ENCODE measurements at places on chromosomes 4 and X. TPM values are rescaled to one million over a fixed set of nuclear protein-coding genes. Genes with fewer than 3 reads are reported as not detected.
A peak's percentile ranks its signal among the peaks of the same experiment; 100 is the strongest.

EMCN gene
- total RNA-seq: not detected

DNA sequence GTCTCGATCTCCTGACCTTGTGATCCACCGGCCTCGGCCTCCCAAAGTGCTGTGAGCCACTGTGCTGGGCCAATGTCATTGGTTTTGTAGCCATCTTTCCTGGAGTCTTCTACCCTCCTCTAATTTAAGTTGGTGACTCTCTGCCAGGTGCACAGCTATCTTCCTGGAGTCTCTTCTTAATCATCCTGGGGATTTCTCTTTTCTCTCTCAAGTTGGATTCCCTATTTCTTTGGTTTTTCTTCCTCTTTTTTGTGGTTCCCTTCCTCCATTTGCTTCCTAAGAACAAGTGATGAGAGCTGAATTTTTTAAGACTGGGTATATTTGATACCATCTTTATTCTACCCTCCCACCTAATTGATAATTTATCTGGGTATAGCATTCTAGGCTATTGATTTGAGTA lies 113.8 kb downstream of the SYNPO2 start:
- no peak overlapping the region for H3K4me3 ChIP-seq
- H3K4me1 ChIP-seq: no peaks in the 10 kb centered on the region
- peaks cover 4% of the 10 kb centered on the region for H3K27me3 ChIP-seq
- H3K36me3 ChIP-seq: no peaks in the 10 kb centered on the region
- no peak overlapping the region for H3K27ac ChIP-seq

GRCh38 chrX:10240918-10241317 lies 84.1 kb downstream of the CLCN4 start:
- H3K27ac ChIP-seq: no peak overlapping the region
- no peak overlapping the region for H3K4me3 ChIP-seq
- no peaks in the 10 kb centered on the region for H3K4me1 ChIP-seq
- no peak for DNase-seq
- H3K27me3 ChIP-seq: no peaks in the 10 kb centered on the region

GRCh38 chr4:169260217-169260866 lies 10.4 kb downstream of the SH3RF1 start:
- no peak for DNase-seq
- no peak overlapping the region for H3K27ac ChIP-seq
- H3K4me3 ChIP-seq: no peak overlapping the region
- peaks cover 32% of the 10 kb centered on the region for H3K27me3 ChIP-seq
- H3K4me1 ChIP-seq: no peaks in the 10 kb centered on the region

DNA sequence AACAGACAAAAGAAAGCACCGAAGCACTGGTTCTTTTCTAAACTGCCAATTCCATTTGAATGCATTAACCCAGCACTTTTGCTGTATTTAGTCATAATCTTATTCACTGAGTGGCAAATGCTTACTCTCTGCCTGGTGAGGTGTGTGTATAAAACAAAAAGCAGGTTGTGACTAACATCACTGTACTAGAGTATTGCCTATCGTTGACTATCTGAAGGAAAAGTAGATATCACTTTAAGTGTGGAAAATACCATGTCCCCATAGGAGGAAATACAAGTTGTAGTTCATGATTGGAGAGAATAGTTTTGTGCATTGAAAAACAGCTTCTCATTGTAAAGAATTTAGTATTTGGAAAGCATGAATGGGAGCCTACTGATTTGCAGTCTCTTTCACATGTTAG lies 2.7 kb downstream of the PDLIM5 start:
- no peak overlapping the region for H3K27ac ChIP-seq
- peaks cover 32% of the 10 kb centered on the region for H3K4me1 ChIP-seq

DNA sequence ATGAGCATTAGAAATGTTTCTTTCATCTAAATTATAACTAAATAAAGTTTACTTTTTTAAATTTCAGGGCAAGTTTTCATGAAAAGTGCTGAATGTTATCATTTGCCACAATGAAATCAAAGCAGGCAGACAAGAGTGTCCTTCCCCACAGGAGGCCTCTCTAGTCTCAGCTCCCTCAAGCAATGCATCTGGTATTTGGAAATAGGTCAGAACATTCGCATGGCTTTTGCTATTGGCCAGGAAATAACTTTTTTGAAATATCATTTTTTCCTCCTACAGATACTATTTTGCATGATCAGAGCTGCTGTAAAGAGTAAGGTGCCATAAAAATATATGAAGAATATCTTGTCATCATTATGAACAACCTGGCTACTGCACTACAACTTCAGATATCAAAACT lies 41.1 kb downstream of the MAD2L1 start:
- no peak overlapping the region for H3K4me3 ChIP-seq
- H3K27ac ChIP-seq: no peak overlapping the region
- H3K27me3 ChIP-seq: peaks cover 7% of the 10 kb centered on the region
- H3K36me3 ChIP-seq: no peaks in the 10 kb centered on the region

DNA sequence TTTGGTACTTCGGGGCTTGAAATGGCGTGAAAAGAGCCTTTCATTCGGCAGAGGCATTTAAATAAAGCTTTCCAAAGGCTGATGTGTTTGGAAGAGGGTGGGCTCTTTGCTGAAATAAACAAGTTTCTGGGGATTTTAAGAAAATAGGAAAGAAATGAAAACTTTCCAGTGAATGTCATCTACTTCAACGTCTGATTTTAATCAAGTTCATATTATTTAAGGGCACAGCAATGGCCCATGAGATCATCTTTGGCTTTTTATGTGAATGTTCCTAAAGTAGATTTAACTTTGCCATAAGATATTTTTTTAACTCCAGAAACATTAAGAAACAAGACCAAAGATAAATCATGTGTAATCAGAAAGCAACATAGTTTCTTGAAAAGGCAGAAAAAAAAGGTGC lies 69.8 kb upstream of the TTC29 start:
- no peaks in the 10 kb centered on the region for H3K4me1 ChIP-seq
- peaks cover 9% of the 10 kb centered on the region for H3K27me3 ChIP-seq
- H3K27ac ChIP-seq: no peak overlapping the region
- no peak for DNase-seq
- no peaks in the 10 kb centered on the region for H3K36me3 ChIP-seq

- H3K27me3 ChIP-seq: no peaks in the 10 kb centered on the region
- DNase-seq: no peak
- no peaks in the 10 kb centered on the region for H3K36me3 ChIP-seq
Observed at GRCh38 chrX:66602381-66602938, 36.4 kb downstream of the EDA2R start.

- H3K4me3 ChIP-seq: no peak overlapping the region
- H3K27ac ChIP-seq: no peak overlapping the region
- H3K4me1 ChIP-seq: peaks cover 14% of the 10 kb centered on the region
- no peaks in the 10 kb centered on the region for H3K36me3 ChIP-seq
- DNase-seq: no peak
Observed at GRCh38 chr4:25090516-25090915, 59.8 kb upstream of the LGI2 start.

- no peaks in the 10 kb centered on the region for H3K27me3 ChIP-seq
- no peak overlapping the region for H3K4me3 ChIP-seq
- H3K4me1 ChIP-seq: peaks cover 11% of the 10 kb centered on the region
Observed at GRCh38 chrX:154000051-154000450, 19.7 kb downstream of the IRAK1 start.

GAB3 gene
- total RNA-seq: 1.4 TPM

DNA sequence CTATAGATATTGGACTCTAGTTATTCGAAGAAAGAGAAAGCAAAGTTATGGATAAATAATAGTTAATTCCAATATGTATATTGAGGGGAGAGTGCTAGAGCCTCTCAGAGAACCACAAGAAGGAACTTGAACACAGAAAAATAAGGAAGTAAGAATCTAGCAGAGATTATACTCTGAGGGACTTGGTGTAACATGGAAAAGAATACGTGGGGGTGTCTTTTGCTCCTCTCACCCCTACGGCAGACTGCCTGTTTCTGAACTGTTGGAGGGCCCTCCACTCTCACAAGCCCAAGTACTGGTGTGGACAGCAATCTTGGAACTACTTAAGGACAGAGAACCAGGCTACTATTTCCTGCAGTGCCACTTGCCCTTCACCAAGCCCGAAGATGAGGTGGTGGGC lies 1174.4 kb upstream of the PCDH10 start:
- no peaks in the 10 kb centered on the region for H3K4me1 ChIP-seq
- H3K36me3 ChIP-seq: peaks cover 1% of the 10 kb centered on the region
- H3K27ac ChIP-seq: no peak overlapping the region
- no peaks in the 10 kb centered on the region for H3K27me3 ChIP-seq

- peak; percentile 27 for DNase-seq
- H3K4me3 ChIP-seq: no peak overlapping the region
- no peaks in the 10 kb centered on the region for H3K27me3 ChIP-seq
- no peaks in the 10 kb centered on the region for H3K36me3 ChIP-seq
- no peak overlapping the region for H3K27ac ChIP-seq
Observed at GRCh38 chr4:78592088-78592783, 40.7 kb downstream of the ANXA3 start.

- H3K27ac ChIP-seq: no peak overlapping the region
- H3K27me3 ChIP-seq: peaks cover 6% of the 10 kb centered on the region
- no peaks in the 10 kb centered on the region for H3K4me1 ChIP-seq
- H3K4me3 ChIP-seq: no peak overlapping the region
Observed at GRCh38 chr4:128571747-128572146, 237.8 kb upstream of the JADE1 start.

GRCh38 chr4:157045507-157046127 lies 30.3 kb upstream of the GLRB start:
- no peak overlapping the region for H3K4me3 ChIP-seq
- H3K27ac ChIP-seq: no peak overlapping the region
- H3K36me3 ChIP-seq: no peaks in the 10 kb centered on the region
- H3K27me3 ChIP-seq: no peaks in the 10 kb centered on the region

CDX4 gene
- total RNA-seq: not detected

TBC1D1 gene
- total RNA-seq: 57.7 TPM

CLNK gene
- not detected for total RNA-seq

LINC00632 gene
- not detected for total RNA-seq

DNA sequence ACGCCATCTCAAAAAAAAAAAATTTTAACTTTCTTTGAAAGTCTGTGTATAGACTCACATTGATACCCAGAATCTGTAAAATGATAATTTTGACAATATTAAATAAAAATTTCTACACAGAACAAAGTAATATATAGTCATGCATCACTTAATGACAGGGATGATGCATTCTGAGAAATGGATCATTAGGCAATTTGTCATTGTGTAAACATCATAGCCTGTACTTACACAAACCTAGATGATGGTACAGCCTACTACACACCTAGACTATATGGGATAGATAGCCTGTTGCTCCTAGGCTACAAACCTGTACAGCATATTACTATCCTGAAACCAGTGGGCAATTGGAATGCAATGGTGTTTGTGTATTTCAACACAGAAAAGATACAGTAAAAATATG lies 107.7 kb downstream of the BLTP1 start:
- no peaks in the 10 kb centered on the region for H3K4me1 ChIP-seq
- no peak overlapping the region for H3K27ac ChIP-seq
- no peak overlapping the region for H3K4me3 ChIP-seq

DNA sequence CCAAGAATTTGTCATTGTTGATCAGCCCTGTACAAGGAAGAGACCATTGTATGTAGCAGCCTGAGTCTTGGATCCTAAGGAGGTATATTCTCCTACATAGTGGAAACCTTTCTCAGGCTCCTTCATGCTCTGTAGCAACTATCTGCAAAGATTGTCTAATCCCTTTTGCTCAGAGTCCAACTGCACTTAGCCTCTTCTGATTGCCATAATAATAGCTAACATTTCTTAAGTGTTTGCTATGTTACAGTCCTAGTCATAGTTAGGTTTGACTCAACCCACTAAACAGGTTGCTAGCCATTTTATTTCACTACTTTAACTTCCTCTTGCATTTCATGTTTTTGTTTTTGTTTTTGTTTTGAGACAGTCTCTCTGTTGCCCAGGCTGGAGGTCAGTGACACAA lies 50.8 kb upstream of the SLC16A2 start:
- H3K4me3 ChIP-seq: no peak overlapping the region
- H3K27ac ChIP-seq: no peak overlapping the region
- no peak for DNase-seq
- no peaks in the 10 kb centered on the region for H3K36me3 ChIP-seq
- no peaks in the 10 kb centered on the region for H3K4me1 ChIP-seq
- H3K27me3 ChIP-seq: no peaks in the 10 kb centered on the region

NUP54 gene
- total RNA-seq: 43.9 TPM

DNA sequence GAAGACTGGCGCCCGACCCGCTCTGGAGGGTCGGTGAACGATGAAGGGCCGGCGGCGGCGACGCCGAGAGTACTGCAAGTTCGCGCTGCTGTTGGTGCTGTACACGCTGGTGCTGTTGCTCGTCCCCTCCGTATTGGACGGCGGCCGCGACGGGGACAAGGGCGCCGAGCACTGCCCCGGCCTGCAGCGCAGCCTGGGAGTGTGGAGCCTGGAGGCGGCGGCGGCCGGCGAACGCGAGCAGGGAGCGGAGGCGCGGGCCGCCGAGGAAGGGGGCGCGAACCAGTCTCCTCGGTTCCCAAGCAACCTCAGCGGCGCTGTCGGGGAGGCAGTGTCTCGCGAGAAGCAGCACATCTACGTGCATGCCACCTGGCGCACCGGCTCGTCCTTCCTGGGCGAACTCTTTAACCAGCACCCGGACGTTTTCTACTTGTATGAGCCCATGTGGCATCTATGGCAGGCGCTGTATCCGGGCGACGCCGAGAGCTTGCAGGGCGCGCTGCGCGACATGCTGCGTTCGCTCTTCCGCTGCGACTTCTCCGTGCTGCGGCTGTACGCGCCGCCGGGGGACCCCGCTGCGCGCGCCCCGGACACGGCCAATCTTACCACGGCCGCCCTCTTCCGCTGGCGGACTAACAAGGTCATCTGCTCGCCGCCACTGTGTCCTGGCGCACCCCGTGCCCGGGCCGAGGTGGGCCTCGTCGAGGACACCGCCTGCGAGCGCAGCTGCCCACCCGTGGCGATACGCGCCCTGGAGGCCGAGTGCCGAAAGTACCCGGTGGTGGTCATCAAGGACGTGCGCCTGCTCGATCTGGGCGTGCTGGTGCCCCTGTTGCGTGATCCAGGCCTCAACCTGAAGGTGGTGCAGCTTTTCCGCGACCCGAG lies 568 bp downstream of the CHST7 start:
- peak overlapping the region; percentile 69 for H3K4me3 ChIP-seq
- peak; percentile 74 for DNase-seq
- no peaks in the 10 kb centered on the region for H3K36me3 ChIP-seq

DNA sequence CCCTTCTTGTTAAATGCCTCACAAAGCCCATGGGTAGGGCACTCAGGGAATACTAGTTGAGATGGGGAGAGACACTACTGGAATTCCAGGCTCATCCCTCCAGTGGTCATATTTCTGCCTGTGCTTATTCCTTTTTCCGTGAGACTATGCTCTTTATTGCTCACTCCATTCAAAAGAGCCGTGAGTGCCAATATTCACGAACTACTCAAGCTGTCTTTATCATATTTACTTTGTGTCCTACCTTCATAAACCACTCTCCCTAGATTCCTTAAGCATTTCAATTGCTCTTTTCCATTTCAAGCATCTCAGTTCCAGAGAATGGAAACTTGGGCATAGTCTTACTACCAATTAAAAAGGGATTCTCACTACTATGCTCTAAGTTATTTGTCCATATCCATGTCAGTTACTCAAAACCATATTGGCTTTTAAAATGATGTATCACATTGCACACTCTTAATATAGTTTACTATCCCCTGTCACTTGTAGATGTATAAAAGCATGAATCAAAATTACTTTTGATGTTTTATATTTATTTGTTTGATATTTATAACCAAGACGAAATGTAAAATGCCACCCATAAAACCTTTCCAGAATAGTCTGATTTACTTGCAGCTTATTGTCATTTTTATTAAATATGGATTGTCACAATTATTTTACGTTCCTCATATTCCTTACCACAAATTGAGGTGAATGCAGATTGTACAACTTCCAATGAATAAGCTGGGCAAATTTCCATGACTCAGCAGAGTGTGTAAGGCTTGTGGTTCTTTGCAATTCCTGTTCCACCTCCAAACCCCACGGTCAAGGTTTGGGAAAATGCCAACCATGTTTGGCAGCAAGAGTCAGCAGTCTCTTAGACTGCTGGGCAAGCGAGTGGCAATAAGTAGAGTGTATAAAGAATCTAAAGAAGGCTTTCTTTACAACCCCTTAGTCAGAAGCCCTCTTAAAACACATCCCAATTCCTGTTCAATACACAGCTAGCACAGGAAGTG lies 24.4 kb downstream of the ENOX2 start:
- H3K4me3 ChIP-seq: no peak overlapping the region
- H3K27ac ChIP-seq: no peak overlapping the region
- H3K36me3 ChIP-seq: peaks cover under 1% of the 10 kb centered on the region

AVPR2 gene
- total RNA-seq: not detected

Data from activated naive CD4-positive, alpha-beta T cell treated with anti-CD3 and anti-CD28 coated beads for 36 hours (primary cell).